ENCODE measurements at places on chromosomes 1 and 21.

- peak; percentile 61 for DNase-seq
Observed at GRCh38 chr1:21782349-21782867, 541 bp downstream of the USP48 start.

- no peak for DNase-seq
Observed at GRCh38 chr1:35888255-35888654, 5.2 kb downstream of the AGO1 start.

DNA sequence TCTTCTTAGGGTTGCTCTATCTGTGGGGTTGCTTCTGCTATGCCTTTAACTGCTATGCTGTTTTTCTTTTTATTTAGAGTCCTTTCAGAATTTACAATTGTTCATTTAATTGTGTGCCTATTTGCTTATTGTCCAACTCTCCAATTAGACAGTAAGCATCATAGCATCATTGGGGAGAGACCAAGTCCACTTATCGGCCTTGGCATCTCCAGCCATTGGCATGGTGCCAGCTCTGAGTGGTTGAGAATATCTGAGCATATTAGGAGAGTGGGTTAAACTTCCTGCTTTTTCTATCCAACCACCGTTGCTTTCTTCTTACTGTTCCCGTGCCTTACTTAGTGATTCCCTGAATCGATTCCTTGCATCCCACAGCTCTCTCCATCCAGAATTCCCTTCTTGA is 535.0 kb downstream of the AJAP1 start:
- no peak for DNase-seq

- no peak for DNase-seq
Observed at GRCh38 chr1:218301217-218301616, 16.1 kb downstream of the RRP15 start.

- DNase-seq: no peak
Observed at GRCh38 chr21:33249331-33250002, 16.7 kb upstream of the IL10RB start.

- DNase-seq: no peak
Observed at GRCh38 chr1:25073640-25074270, 143.7 kb upstream of the RUNX3 start.

DNA sequence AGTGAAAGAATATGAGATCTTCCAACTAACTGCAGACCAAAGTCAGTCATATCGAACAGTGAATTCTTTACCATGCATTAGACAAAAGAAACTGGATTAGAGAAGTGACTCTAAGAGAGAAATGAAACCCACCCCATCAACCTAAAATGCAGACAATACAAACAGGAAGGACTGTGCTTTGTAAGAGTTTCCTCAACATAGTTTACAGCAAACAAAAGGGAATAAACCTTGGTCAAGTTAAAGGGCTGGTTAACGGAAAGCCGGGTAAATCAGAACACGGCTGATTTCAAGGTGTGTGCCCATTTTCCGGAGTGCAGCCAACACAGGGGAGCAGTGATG is 39.2 kb downstream of the SIPA1L2 start:
- no peak for DNase-seq

DNA sequence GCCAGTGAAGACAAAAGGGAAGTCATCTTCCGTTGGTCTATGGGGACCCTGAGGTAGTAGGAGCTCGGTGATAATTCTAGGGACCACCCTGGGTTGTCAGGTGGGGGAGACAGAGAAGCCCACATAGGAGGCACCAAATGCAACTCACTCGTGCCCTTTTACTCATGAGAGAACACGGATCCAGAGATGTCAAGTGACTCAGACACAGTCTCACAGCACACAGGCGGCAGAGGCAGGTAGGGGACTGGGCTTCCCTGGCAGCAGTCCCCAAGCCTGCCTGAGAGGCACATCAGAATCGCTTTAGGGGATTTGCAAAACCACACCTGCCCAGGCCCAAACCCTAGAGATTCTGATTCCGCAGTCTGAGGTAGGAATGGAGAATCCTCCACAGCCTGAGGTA is 31.3 kb upstream of the RUNX3 start:
- DNase-seq: no peak

DNA sequence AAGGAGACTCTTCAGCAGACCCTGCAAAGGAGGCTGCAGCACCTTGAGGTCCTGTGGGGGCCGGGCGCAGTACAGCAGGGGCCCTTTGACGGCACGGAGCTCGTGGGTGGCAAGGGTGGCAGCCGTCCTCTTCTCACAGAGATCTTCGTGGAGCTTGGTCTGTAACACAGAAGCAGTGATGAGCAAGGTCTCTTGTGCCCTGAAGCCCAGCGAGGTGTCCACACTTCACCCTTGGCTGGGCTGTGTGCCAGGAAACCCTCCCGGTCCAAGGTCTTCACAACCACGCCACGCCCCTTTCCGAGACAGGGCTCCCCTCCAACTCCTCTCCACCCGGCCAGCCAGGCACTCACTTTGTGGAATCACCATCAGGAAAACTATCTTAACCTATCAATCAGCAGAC is 11.3 kb downstream of the LRRC47 start:
- no peak for DNase-seq

GRCh38 chr1:62599044-62599443 is 1.7 kb downstream of the ANGPTL3 start:
- DNase-seq: no peak

- no peak for DNase-seq
Observed at GRCh38 chr1:63917571-63918417, 144.0 kb downstream of the ROR1 start.

DNA sequence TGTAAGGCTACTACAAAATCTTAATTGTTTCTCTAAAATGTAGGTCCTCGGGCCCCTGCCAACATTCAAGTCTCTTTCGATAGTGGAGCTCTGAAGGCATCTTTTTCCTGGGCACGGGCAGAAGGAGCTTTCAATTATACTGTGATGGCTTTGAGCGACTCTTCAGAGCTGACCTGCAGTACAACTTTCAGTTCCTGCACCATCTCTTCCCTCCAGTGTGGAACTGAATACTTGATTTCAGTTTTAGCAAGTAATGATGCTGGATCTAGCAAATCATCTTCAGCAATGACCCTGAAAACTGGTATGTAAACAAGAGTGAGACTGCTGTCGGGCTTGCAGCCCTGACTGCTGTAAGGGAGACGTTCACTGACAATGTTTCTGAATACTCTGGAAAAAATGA is 9.6 kb downstream of the FNDC7 start:
- DNase-seq: no peak

DNA sequence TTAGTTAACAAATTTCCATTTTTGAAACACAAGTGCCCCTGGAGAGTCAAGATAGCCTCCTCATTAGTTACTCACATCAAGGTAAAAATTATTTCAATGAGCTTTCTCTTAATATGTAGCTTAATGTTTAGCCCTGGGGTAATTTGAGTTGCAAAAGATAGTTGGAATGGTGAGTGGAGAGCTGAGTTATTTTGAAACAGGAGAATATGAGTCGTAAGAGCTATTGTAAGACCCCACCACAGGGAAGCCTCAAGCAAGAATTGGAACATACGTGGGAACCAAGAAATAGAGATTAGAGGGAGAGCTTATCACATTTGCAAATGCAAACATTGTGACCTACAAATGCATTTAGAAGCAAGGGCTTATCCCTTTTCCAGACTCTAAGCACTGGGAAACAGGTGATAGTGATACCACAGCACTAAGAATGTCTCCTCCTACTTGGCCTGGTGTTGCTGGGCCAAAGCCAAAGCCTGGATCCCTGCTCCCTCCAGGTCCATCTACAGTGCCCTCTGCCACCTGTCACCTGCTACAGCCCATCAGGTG is 635.1 kb downstream of the PTPRC start:
- no peak for DNase-seq

- DNase-seq: no peak
Observed at GRCh38 chr21:38171723-38172344, 85.0 kb upstream of the KCNJ15 start.

- DNase-seq: no peak
Observed at GRCh38 chr1:52328615-52329014, 37.4 kb downstream of the CC2D1B start.

- DNase-seq: no peak
Observed at GRCh38 chr21:35611708-35612132, 448.6 kb downstream of the SETD4 start.

- no peak for DNase-seq
Observed at GRCh38 chr1:31931593-31932225, 6.5 kb downstream of the PTP4A2 start.
